NCI-H2081 (cell line): ENCODE measurements at places on chromosomes 2 and 18.

- DNase-seq, result peak; percentile 9
These were observed 52.5 kb downstream of the USP40 start for GRCh38 chr2:233513953-233514655.

- no peak for DNase-seq
These were observed 80.6 kb downstream of the SH3BP4 start for GRCh38 chr2:235032466-235032865.

GRCh38 chr18:35409911-35410310, 32.8 kb upstream of the ZNF396 start:
- DNase-seq, result no peak

- no peak for DNase-seq
These were observed 373.0 kb downstream of the CDH2 start for GRCh38 chr18:27803957-27804356.

DNA sequence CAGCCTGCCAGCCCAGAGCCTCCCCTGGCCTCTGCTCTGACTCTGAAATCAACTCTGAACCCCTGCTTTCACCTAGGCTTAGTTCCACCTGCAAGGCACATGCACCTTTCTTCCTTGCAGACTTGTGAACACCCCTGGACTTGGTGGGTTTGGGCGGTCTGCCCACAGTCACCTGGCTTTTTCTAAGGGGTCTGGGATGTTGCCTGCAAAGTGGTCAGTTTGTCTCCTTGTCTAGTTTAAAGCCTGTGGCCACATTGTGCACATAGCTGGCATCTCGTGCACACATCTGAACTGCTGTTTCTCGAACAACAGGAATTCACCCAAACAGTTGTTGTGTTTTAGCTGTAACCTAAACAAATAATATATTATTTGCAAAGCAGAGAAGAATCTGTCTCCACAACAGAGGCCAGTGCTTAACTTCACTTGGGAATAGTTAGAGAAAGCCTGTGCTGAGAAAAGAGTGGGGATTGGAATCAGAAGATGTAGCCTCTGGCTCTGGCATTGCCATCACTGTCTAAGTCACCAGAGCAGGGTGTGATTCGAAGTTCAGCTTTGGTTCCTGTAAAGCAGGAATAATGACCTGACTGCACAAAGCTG, 108.5 kb downstream of the TMEM18 start:
- no peak for DNase-seq

DNA sequence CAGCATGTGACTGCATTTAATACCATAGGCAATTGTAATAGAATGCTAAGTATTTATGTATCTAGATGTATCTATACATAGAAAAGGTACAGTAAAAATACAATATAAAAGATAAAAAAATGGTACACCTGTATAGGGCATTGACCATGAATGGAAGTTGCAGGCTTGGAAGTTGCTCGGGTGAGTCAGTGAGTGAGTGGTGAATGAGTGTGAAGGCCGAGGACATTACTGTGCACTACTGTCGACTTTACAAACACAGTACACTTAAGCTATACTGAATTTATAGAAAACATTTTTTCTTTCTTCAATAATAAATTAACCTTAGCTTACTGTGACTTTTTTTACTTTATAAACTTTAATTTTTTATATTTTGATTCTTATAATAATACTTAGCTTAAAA, 8.9 kb downstream of the DIS3L2 start:
- DNase-seq, result no peak

DNA sequence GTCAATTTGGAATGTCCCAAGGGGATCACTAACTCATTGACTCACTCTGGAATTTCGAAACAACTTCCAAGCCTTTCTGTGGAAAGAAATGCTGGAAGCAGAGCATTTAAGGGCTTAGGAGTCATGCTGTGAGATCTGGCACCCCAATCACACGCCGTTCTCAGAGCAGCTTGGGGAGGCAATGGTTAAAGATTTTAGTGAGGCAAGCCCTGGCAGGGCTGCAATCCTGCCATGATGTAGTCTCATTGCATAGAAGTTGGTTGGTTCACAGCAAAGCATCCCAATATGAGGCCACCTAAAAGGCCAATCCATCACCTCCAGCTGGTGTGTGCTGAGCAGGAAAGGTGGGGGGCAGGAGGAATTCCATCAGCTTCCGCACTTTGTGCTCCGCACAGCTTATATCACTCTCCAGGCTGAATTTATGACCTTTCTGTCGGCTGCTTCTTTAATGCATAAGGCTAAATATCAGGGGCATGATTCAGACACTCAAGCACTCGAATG, 1043.9 kb upstream of the POU3F3 start:
- no peak for DNase-seq

- no peak for DNase-seq
These were observed 193.0 kb downstream of the TXNL1 start for GRCh38 chr18:56445422-56445821.

DNA sequence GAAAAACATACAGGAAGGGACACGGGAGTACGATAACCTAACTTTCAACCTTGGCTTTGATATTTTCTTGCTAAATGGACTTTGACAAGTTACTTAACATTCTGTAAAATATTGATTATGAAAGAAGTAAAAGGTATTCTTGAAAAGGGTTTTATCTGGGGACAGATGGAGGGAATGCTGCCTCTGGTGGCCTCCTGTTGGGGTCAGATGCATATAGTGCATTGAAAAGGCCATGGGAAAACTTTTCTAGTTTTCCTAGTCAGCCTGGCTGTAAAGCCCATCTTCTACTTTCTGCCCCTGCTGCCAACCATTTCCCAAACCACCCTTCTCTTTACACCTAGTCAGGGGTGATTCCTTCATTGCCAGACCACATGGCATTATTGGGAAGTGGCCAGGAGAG, 22.2 kb upstream of the MSTN start:
- no peak for DNase-seq

- no peak for DNase-seq
These were observed 253.1 kb upstream of the ZNF521 start for GRCh38 chr18:25604894-25605597.

- no peak for DNase-seq
These were observed 6.2 kb downstream of the PRKD3 start for GRCh38 chr2:37318401-37318800.

- no peak for DNase-seq
These were observed 388.6 kb upstream of the NRXN1 start for GRCh38 chr2:51420511-51420910.

- no peak for DNase-seq
These were observed 125.7 kb downstream of the B3GNT2 start for GRCh38 chr2:62321380-62322289.

- DNase-seq, result no peak
These were observed 218.0 kb downstream of the LOXHD1 start for GRCh38 chr18:46439037-46439436.

GRCh38 chr2:35099342-35099741, 1256.2 kb upstream of the CRIM1 start:
- DNase-seq, result no peak

DNA sequence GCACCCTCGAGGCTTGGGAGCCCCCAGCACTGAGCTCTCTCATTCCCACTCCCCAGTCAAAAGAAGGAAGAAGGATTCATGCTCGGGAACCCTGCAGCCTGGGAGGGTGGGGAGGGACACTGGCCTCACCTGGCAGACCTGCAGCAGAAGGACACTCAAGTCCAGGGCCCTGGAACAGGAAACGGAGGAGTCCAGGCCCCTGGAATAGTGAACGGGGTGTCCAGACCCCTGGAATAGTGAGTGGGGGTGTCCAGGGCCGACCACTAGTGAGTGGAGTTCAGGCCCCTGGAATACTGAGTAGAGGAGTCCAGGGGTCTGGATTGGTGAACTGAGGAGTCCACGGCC, 292.5 kb downstream of the NDUFA10 start:
- DNase-seq, result no peak

- no peak for DNase-seq
These were observed 51.0 kb upstream of the CTDP1 start for GRCh38 chr18:79628416-79629248.

DNA sequence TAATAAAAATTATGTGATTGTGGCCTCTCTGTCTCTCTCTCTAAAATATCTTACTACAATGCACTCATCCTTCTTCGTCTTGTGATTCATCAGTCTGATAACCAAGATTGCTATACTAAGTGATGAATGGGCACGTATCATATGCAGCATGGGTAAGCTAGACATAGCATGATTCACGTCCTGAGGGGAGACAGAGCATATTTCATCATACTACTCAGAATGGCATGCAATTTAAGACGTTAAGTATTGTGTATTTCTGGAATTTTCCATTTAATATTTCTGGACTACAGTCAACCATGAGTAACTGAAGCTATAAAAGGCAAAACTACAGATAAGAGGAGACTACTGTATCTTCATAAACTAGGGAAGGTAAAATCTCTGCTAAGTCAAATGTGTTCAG, 97.0 kb upstream of the CD226 start:
- no peak for DNase-seq

- DNase-seq, result no peak
These were observed 32.7 kb upstream of the SPRED2 start for GRCh38 chr2:65465124-65465523.

DNA sequence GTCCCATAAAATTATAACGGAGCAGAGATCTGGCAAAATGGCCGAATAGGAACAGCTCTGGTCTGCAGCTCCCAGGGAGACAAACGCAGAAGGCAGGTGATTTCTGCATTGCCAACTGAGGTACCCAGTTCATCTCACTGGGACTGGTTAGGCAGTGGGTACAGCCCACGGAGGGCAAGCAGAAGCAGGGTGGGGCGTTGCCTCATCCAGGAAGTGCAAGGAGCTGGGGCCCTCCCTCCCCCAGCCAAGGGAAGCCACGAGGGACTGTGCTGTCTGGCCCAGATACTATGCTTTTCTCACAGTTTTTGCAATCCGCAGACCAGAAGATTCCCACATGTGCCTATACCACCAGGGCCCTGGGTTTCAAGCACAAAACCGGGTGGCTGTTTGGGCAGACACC, 22.8 kb downstream of the ICA1L start:
- DNase-seq, result no peak

- no peak for DNase-seq
These were observed 658.2 kb upstream of the SALL3 start for GRCh38 chr18:78321402-78321801.

- DNase-seq, result no peak
These were observed 104.8 kb downstream of the NOL10 start for GRCh38 chr2:10584843-10585475.

DNA sequence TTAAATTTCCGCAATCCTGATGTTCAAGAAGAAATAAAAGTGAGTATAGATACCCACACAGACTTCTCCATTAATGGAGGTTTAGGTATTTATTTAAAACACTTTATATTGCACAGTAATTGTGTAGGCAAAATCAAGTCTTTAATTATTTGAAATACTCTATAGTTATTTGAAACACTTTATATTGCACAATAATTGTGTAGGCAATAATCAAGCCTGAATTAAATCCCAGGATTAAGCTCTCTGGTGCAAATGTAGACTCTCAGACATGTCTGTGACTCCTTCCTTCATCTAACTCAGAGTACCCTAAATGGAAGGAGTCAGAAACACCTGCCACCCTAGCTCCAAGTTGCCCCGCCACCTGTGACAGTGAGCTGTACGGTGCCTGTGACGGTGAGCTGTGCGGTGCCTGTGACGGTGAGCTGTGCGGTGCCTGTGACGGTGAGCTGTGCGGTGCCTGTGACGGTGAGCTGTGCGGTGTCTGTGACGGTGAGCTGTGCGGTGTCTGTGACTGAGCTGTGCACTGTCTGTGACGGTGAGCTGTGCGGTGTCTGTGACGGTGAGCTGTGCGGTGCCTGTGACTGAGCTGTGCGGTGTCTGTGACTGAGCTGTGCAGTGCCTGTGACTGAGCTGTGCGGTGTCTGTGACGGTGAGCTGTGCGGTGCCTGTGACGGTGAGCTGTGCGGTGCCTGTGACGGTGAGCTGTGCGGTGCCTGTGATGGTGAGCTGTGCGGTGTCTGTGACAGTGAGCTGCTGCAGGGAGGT, 11.0 kb downstream of the SLC3A1 start:
- no peak for DNase-seq

DNA sequence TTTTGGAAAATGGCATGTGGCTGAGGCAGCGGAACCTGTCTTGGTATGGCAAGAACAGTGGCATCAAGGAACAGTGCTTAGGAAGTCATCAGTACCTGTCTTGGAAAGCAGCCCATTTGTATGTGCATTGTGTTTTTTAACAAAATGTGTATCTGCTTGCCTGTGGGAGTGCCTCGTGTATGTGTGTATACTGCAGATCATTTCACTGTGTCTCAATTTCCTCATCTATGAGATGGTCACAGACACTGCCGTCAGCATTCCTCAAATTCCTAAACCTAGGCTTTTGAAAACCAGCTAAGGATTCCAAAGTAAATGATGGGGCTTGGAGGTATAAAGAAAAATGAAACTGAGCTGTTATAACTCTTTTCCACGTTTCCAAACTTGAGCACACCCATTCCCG, 441.3 kb downstream of the RND3 start:
- no peak for DNase-seq

- DNase-seq, result no peak
These were observed 47.8 kb downstream of the CFAP36 start for GRCh38 chr2:55567298-55567697.

- DNase-seq, result no peak
These were observed 142.5 kb downstream of the TXNL1 start for GRCh38 chr18:56495884-56496283.

DNA sequence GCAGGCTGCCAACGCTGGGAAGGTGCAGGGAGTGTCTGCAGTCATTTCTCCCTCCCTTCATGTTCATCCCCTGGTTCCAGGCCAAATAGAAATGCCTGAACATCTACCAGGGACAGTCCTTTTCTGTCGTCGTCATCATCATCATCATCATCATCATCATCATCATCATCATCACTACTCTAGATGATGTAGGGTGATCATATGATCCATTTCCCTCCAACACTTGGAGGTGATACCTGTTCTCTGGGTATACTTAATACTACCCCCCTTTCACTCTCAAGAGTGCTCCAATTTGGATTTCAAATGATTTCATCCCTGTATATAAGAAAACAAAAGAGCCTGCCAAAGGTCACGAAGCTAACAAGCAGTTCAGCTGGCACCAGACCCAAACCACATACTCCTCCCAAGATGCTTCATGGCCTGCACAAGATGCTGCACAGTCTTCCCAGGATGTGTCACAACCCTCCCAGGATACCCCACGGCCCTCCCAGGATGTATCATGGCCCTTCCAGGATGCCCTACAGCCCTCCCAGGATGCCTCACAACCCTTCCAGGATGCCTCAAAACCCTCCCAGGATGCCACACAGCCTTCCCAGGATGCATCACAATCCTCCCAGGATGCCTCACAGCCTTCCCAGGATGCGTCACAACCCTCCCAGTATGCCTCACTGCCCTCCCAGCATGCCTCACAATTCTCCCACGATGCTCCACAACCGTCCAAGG, 257.9 kb downstream of the DYSF start:
- DNase-seq, result no peak

GRCh38 chr18:75201282-75202270, 7.4 kb downstream of the PTGR3 start:
- DNase-seq, result peak; percentile 73

DNA sequence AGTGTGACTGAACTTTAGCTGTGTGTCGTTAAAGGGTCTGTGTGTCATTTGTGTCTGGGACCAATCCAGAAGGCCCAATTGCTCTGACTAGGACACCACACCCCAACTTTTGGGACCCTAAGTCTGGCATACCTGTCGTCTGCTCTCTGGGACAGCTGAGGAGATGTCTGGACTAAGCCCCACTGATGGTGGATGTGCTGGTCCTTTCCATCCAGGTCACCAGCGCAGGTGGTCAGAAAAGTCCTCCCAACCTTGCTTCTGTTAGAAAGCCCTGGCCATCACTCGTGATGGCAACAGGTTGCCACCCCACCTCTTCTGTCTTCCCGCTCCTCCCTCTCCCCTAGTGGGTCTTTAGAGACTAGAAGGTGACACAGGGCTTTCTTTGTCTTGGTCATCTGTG, 37.6 kb upstream of the TWIST2 start:
- no peak for DNase-seq
